ENCODE measurements at places on chromosomes 13 and 19. TPM values are rescaled to one million over a fixed set of nuclear protein-coding genes. Genes with fewer than 3 reads are reported as not detected.

The VSTM2B gene
- total RNA-seq, result not detected

The TGFB1 gene
- total RNA-seq, result 22.0 TPM

The LGALS7 gene
- total RNA-seq, result not detected

The SPACA6 gene
- total RNA-seq, result 47.9 TPM

The ZNF600 gene
- total RNA-seq, result 10.3 TPM

The IGFL3 gene
- total RNA-seq, result not detected

The FCHO1 gene
- 1.4 TPM for total RNA-seq

The ANGPTL4 gene
- total RNA-seq, result 89.6 TPM

The NALCN gene
- 11.8 TPM for total RNA-seq

The GSX1 gene
- not detected for total RNA-seq

The EDDM13 gene
- total RNA-seq, result not detected

The MRPL34 gene
- 185 TPM for total RNA-seq

The ZNF726 gene
- total RNA-seq, result 0.42 TPM

The NCCRP1 gene
- total RNA-seq, result not detected

GRCh38 chr19:41588497-41589209 lies 12.7 kb downstream of the CEACAM21 start:
- peak; percentile 25 for DNase-seq

DNA sequence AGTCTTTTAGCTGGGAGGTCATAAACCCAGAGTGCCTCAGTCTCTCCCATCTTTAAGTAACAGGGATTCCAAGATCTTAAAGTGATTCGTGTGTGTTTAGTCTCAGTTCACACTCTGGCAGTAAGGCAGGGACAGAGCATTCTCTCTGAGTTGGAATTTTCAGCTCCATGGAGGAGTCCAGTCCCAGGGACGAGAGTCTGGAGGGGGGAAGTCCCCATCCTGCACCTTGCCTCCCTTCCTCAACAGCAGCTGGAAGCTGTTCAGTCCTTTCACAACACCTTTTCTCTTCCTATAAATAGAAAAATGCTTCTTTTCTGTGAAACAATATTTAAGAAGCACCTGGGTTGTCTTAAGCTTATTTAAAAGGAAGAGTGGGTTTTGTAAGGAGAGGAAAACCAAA lies 82.0 kb downstream of the KLF5 start:
- no peak for DNase-seq

- DNase-seq, result no peak
Observed at GRCh38 chr19:53085496-53085895, 17.7 kb downstream of the ZNF160 start.

GRCh38 chr19:8116437-8117293 lies 32.7 kb downstream of the FBN3 start:
- DNase-seq, result no peak

- DNase-seq, result no peak
Observed at GRCh38 chr13:39370554-39370953, 232.4 kb downstream of the LHFPL6 start.

DNA sequence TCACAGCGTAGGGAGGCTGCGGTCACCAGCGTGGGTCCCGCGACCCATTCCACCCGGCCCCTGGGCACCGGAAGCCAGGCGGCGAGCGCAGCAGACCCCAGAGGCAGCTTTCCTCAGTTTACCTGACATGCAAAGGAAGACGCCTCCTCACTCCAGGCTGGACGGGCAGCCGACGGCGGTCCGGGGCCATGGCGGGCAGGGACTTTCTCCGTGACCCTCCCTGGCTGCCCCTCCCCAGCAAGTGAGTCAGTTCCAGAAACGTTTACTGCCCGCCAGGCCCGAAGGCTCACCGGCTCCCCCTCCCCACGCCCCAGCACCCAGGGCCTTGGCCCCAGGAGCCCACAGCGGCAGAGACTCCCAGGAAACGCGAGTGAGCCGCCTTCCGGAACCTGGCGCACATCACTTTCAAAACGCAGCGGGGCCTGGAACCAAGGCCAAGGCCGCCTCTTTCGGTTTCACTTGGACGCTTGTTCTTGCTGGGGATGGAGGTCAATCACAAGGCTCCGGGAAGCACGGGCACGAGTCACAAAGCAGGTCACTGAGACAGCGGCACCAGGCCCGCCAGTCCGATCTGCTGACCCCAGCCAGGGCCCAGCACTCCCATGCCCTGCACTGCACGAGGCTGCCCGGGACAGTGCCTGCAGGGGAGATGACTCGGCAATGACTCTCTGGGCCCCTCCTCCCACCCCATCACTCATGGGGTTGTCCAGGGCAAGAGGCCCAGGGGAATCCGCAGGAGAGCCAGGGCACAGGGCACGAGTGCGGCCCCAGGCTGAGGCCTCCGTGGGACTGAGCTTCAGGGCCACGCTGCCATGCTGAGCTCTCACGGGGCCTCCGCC lies 5.3 kb downstream of the SBNO2 start:
- no peak for DNase-seq

GRCh38 chr13:65768545-65768944 lies 1461.6 kb downstream of the PCDH9 start:
- no peak for DNase-seq

GRCh38 chr13:113736258-113736731 lies 22.7 kb upstream of the TMEM255B start:
- no peak for DNase-seq

- DNase-seq, result no peak
Observed at GRCh38 chr19:34261334-34262109, 7.2 kb downstream of the GARRE1 start.

DNA sequence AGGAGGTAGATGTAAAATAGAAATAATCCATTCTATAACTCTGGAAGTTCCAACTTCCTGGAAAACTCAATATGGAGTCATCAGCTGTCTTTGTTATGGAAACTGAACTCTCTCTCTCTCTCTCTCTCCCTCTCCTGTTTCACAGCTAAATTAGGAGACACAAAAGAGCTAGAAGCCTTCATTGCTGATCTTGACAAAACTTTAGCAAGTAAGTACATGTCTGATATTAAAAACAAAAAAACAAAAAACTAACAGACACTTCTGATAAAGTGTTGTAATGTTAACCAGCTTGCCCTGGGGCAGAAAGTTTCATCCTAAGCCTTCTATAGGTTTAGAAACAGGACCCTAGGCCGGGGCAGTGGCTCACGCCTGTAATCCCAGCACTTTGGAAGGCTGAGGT lies 11.3 kb downstream of the RGCC start:
- no peak for DNase-seq

- DNase-seq, result no peak
Observed at GRCh38 chr13:23067129-23067528, 113.7 kb upstream of the SGCG start.

All from tibial nerve (tissue), 4 donors.